ENCODE measurements at places on chromosomes 3 and 15.
A peak's percentile ranks its signal among the peaks of the same experiment; 100 is the strongest.

- no peak for DNase-seq
These were observed 636.0 kb upstream of the TBL1XR1 start for GRCh38 chr3:177833332-177833731.

DNA sequence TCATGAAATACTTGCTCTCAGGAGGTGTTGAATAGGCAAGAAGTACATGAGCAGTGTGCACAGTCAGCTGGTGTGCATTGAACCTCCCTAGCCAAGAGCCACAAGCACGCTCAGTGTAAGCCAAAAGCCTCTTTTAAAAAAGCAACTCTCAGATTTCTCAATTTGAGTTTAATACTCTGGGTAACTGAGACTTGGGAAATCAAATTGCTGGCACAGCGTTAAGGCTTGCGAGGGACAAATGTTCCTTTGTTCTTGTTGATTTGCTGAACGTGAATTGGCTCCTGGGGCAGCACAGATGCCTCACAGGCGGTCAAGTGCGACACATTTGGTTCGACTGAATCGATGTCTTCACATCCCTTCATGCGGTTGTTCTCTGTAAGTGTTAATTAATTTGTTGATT is at the start of gene FAM240A:
Gene FAM240A (plus strand): TSS at position 202 of the 400 bp plus-strand sequence. CDS start 159 bp downstream, at position 361.
- no peak for DNase-seq

DNA sequence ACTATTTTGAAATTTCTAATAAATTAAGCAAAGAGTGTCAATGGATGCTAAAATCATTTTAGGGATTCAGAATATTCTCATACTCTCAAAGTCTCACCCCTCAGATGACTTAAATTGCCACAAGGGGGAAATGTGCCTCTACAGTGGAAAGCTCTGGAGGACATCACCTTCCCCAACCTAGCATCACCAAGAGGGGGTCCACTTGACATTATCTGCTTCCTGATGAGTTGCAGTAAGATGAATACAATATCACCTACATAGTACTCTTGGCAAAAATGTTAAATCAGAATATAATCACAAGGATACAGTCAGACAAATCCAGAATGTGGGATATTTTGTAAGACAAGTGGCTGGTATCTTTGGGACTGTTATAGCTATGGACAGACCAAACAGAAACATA is 290.1 kb downstream of the MFSD1 start:
- DNase-seq: no peak

DNA sequence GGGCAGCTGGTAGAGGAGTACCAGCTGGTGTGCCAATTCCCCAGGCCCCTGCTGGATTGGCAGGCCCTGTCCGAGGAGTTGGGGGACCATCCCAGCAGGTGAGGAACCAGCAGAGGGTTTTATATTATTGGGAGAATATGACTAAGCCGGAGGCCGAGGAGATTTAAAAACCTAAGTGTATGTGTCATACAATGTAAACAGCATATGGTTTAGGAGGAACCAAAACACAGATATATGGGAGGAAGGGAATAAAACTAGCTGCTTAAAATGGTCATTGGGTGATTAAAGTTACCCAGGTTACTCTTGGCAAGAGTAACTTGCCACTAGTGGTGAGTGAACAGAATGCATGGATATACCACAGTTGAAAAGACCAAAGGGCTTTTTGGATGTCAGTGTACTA is 22.1 kb downstream of the SNRPN start:
- DNase-seq: no peak

- no peak for DNase-seq
These were observed 144.2 kb downstream of the TBL1XR1 start for GRCh38 chr3:177053107-177053506.

DNA sequence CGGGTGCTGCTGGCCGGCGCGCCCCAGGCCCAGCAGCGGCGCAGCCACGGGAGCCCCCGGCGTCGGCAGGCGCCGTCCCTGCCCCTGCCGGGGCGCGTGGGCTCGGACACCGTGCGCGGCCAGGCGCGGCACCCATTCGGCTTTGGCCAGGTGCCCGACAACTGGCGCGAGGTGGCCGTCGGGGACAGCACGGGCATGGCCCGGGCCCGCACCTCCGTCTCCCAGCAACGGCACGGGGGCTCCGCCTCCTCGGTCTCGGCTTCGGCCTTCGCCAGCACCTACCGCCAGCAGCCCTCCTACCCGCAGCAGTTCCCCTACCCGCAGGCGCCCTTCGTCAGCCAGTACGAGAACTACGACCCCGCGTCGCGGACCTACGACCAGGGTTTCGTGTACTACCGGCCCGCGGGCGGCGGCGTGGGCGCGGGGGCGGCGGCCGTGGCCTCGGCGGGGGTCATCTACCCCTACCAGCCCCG is 777 bp downstream of the LOXL1 start:
- DNase-seq: peak; percentile 74

- no peak for DNase-seq
These were observed 12.1 kb upstream of the STAB1 start for GRCh38 chr3:52483081-52483480.

DNA sequence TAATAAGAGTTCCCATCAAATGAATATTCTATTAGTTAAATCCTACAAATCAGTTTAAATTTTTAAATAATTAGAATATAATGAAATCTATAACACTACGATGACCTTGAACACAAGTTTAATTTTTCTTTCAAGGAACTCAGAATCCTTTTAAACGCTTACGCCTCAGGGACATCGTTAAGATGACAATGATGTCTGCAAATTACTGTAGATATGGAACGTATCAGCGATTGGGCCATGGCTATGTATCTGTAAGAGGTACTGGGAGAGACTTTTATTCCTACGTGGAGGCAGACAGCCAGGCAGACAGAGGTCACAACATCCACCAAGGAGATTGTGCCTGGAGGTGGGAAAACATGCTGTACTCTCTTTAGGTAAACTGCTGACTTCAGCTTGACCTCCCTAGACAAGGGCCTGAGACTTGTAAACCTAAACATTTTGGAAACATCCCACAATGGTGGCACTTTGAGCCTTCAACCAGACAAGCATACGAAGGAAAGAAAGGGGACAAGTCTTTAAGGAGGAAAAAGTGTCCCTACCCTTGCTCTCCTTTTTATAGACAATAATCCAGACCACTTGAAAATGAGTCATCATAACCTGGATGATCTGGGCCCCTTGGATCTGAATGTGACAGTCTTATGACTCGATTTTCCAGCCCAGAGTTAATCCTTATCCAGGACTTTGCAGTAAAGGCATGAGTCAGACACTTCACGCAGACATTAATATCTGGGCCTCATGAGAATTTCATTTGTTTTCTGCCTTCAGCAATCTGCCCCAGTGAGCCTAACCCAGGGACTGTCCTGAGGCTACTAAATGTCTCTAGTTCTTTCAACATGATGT is 6.8 kb upstream of the LDHAL6B start:
- no peak for DNase-seq

GRCh38 chr3:44966795-44967278 is 9.1 kb downstream of the ZDHHC3 start:
- no peak for DNase-seq

DNA sequence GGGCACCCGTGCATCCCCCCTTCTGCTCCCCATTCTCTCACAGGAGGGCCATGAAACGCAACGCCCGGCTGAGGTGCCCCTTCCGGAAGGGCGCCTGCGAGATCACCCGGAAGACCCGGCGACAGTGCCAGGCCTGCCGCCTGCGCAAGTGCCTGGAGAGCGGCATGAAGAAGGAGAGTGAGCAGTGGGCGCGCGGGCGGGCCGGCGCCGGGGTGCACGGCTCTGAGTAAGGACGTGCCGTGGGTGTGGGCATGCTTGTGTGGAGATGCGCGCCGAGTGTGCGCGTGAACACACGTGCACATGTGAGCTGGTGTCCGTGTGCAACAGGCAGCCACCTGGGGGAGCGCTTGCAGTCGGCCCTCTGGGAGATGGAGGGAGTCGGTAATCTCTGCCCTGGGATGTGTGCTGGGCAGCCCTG is 28.1 kb downstream of the NR1I2 start:
- DNase-seq: peak; percentile 43

DNA sequence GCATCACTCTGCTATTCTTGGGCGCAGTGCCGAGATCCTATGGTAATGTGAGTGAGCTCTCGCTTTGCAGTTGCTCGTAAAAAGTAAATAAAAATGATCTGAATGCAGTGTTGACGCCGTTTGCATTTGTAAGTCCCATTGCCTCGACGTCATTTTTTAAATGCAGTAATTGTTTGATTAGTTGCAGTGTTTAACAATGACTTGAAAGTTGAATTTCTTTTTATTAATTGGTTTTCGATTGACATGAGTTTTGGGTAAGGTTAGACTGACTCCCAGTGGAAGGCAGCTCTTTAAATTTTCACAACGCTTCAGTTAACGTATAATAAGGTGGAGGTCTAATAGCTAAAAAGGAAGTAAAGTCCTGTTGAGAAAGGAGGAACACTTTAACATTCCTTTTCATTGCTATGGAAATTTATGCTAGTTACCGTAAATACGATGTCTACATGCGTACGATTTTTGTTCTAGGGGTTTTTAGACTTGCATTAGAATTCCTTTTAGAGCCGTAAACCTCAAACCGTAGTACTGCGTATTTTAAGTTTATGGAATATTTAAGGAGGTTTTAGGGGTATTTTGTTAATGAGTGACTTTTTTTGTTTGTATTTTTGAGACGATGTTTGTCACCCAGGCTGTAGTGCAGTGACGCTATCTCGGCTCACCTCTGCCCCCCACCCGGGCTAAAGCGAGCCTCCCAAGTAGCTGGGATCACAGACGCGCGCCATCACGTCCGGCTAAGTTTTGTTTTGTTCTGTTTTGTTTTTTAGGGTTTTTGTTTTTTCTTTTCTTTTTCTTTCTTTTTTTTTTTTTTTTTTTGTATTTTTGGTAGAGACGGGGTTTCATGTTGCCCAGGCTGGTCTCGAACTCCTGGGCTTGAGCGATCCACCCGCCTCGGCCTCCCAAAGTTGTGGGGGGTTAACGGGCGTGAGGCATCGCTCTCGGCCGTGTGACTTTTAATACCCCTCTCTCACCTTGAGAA is 1.4 kb downstream of the MORF4L1 start:
- DNase-seq: no peak

DNA sequence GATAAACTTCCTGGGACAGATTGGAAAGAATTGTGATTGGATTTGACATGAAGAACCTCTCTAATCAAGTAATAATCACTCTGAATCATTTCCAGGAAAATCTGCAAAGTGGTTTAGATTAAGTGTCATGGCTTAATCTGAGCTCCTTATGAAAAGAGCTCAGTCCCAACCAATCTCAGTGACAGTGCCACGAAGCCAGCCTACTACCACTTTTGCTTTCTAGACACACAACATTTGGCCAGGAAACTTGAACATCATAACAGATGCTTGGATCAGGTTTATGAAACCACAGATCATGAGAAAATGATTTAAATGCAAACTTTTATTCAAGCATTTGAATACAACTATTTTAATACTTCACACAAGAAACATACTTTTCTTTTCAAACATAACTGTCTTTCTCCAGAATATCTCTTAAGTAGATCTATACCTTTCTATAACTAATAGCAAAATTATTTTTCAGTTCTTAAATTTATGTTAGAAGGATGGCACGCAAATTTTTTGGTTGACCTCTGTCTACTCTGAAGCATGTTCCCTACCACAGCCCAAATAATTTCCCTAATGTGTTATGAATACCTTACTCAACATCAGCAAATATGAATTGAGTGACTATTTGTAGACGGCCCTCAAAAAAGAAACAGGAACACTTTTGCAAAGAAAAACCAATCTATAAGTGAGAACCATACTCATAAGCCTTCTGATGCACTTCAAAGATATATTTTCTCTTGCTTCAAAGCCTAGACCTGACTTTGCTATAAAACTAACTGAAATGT is 495.0 kb upstream of the ZNF385D start:
- DNase-seq: no peak

- peak; percentile 36 for DNase-seq
These were observed 173.0 kb upstream of the FRMD4B start for GRCh38 chr3:69558912-69559311.

DNA sequence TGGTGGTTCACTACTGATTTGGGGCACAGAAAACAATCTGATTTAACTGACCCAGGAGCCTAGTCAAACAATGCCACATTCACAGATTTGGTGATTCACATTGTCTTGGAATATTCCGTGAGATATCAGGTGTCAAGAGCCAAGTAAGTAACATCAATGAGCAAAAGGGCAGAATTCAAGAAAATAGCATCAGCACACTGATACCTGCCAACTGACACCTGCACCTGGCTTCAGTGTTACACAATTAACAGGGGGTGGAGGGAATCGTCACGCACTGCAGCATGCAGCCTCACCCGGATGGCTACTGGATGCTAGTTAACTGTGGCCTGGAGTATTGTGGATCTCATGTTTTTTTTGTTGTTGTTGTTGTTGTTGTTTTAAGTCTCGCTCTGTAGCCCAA is 17.6 kb downstream of the CCNL1 start:
- DNase-seq: no peak

DNA sequence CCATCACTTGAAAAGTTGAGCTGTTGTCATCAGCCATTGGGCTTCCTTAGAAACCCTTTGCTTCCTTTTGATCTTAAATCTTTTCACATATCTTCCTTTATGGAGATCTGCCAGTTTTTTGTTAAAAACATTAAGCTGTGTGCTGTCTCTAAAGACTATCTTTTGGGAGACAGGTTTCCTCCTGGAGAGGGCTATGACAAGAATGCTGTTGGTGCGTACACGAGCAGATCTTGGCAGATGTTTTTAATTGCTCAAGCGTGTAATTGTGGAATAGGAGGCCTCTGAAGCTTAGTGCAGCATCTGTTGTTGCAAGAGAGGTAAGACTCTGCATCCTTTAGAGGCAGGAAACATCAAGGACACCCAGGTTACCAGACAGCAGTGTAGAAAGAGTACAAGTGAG is 56.8 kb downstream of the PHLDB2 start:
- DNase-seq: no peak

DNA sequence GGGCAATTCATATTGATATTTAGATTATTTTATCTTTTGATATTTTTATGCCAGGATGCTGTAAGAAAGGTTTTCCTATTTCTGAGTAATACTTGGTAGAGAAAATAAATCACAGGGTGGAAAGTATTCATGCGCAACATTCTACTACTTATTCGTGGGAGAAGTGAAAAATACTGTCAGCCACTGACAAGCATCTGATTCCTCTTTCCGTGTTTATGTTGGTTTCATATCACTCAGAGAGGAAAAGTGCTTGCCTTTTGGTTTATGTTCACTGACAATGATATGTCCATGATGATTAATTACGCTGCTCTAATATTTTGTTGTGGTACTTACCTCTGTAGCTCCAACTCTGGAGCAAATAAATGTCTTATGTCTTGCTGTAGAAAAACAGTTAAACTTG is 429.4 kb downstream of the EDEM1 start:
- DNase-seq: no peak

DNA sequence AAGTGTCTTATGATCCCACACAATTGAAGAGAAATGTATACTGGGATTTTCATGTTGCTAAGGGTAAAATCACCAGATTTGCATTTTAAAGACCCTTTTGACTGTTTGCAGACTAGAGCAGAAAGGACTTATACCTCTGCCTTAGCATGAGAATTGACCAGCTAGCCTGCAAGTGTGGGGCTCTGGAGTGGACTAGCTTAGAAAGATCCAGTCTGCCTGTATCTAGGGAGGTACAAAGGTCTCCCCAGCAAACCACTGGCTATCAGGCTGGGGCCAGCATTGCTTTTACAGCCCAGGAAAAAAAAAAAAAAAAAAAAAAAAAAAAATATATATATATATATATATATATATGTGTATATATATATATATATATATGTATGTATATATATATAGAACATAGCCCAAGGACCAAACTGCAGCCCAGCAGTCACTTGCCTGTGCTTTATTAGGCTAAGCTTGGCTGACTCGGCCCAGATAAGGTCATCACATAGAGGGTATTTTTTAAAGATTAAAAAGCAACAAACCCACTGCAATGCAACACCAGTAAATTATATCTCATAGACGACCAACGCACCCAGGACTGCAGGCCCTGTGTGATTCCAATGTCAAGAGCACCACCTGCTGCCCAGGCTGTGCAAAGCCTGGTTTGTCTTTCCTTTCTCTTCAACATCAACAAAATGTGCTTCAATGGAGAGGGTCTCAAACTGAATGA is 63.7 kb downstream of the DCLK3 start:
- DNase-seq: peak; percentile 33

Measured in pancreas (tissue), 10 donors.